ENCODE measurements at places on chromosomes 1 and 21. TPM values are rescaled to one million over a fixed set of nuclear protein-coding genes. Genes with fewer than 3 reads are reported as not detected.

GRCh38 chr1:4380564-4381168 lies 273.7 kb upstream of the AJAP1 start:
- ATAC-seq = no peak

GRCh38 chr1:230079199-230080024 lies 12.4 kb downstream of the GALNT2 start:
- no peak for ATAC-seq

TNFSF18 gene
- 0.21 TPM for total RNA-seq

GRCh38 chr1:212353181-212353580 lies 61.5 kb downstream of the PACC1 start:
- no peak for ATAC-seq

KCND3 gene
- total RNA-seq = 1.0 TPM

Measured in motor neuron (in vitro differentiated cells).